ENCODE measurements at places on chromosomes 7 and 10.

DNA sequence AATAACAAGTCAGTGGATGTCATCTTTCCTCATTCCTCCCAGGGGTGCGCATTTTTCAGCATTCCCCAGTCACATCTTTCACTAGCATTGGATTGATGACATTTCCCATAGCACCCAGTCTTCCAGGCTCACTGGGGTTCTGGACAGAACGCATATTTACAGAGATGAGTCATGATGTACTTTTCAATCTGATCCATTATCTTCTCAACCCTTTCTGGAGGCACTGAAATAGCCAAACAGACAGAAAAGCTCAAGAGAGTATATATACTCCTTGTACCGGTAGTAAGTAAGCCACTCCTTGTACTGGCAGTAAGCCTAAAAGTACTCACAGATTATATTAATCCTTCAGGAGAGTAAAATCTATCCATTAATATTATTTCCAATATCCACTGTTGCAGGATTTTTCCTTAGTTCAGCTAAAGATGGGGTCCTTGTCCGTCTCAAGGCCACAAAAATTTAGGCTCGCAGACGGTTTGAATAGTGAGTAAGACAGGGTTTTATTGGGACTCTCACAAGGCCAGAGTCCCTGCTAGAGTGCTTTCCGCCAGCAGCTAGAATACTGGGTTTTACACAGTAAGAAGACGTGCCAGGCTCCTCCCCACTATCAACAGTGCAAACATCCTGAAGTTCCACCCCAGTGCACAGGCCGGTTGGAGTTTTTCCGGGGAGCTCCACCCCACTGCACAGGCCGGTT is 60.8 kb downstream of the MDH2 start:
- no peak for DNase-seq

DNA sequence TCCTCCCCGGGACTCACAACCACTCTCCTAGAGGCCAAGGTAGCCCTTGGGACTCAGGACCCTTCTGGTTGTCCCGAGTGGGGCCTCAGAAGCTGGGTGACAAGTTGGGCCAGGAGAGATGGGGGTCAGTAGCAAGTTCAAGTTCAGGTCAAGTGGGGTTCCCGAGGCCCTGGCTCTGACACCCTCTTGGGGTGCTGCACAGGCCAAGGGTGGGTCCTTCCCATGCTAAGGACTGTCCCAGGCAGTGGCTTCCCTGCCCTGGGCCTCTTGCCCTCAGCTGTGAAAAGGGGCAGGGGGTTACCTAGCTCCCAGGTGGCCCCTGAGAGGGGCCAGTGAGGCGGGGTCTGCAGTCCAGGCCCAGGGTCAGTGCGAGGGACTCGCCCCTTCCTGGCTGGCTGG is 115.4 kb upstream of the TNRC18 start:
- DNase-seq: no peak

DNA sequence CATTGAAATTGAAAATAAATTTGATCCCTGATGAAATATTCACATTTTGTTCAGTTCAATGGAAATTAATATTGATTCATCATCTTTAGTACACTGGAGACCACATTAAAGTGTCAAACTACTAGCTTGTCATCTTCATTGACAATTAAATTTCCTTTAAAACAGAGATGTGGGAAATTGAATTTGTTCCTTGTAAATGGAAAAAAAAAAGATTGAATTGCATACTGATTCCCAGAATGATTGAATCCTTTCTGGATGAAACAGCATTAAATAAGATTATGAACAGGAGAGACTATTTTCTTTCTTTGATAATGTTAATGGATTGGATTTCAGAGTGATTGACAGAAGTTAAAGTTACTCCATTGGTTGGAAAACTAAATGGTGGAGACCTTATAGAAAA is 241.3 kb upstream of the CNTNAP2 start:
- DNase-seq: no peak

DNA sequence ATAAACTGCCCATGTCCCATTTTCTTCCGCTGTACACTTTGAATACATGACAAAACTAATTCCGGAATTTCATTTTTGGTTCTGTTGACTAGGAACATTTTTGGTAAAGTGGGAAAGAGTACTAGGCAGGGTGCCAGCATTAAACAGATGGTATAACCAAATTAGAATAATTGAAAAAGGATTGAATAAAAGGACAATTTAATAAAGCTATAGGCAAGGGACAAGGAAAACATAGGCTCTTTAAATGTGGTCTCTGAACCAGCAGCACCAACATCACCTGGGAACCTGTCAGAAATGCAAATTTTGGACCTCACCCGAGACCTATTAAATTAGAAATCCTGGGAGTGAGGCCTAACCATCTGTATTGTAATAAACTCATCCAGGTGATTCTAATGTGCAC is 376.9 kb downstream of the LRRTM3 start:
- no peak for DNase-seq

DNA sequence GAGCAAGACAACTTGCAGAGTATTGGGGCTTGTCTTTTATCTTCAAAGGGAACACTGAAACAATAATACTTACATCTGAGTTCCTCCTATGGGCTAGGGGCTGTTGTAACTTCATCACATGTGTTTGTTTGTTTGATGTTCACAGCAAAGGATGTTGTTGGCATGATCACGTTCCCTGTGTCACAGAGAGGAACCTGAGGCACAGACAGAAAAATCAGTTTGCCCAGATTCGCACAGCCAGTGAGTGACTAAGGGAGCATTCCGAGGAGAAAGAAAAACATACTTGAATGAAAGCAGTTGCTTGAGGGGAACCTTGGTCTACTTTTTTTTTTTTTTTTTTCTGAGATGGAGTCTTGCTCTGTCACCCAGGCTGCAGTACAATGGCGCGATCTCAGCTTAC is 87.2 kb upstream of the PFKP start:
- DNase-seq: no peak

GRCh38 chr10:96703358-96703757 is 17.0 kb downstream of the PIK3AP1 start:
- no peak for DNase-seq

DNA sequence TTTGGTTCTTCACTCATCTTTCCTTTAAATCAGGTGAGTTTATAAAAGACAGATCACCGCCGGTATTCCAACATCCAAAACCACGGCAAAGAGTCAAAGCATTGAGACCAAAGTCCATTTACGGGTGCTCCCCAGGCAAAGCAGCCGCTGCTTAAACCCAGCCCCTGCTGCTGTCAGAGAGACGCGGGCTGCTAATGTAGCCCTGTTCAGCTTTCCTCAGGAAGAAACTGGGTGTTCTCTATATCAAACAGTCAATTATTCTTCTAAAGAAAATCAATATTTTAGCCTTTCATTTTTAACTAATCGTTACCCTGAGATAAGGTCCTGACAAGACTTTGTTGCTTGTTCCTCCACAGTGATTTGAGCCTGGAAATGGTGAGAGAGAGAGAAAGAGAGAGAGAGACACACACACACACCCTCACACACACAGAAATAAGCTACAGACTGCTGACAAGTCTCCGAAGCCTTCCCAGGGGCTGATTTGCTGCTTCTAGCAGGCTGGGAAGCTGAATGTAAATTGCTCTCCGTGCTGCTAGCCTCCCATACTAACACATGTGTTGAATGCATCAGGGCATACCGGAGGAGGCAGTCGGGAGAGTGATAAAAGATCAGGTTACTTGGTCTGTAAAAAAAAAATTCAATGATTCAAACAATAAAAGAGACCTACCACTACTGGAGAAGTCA is 183.0 kb upstream of the ANK3 start:
- no peak for DNase-seq

DNA sequence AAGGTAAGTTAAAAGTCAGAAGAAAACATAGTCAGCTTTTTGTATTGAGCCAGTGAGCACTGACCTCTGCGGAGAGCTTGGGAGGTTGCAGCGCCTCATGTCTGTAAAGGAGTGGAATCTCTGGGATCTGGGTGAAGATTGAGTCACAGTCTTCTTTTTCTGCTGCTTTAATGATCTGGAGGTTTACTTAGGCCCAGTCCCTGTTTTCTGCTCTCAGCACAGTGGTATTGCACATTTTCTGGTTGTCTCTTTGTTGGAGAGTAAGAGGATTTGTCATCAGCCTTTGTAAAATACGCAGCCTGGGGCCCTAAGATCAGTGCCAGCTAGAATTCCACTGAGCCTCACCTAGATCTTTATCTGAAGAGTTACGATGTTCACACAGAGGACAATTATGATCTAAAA is 58.3 kb upstream of the GJD4 start:
- DNase-seq: no peak

- no peak for DNase-seq
These were observed 43.7 kb downstream of the ELFN1 start for GRCh38 chr7:1713502-1714484.

GRCh38 chr7:32905175-32905662 is 13.7 kb upstream of the KBTBD2 start:
- DNase-seq: peak; percentile 40

DNA sequence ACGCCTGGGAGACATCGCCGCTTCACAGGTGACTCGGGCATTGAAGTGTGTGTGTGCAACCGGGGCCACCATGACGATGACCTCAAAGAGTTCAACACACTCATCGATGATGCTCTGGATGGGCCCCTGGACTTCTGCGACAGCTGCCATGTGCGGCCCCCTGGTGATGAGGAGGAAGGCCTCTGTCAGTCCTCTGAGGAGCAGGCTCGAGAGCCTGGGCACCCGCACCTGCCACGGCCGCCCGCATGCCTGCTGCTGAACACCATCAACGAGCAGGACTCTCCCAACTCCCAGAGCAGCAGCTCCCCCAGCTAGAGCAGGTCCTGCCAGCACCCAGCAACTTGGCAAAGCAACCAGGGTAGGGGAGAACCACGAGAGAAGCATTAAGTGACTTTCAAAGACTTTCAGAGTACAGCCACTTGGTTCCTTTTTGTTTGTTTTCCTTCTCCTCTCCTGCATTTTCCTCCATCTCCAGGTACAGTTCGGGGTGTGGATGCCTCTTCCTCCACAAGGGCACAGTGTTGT is 24.1 kb downstream of the CYP17A1 start:
- DNase-seq: no peak

GRCh38 chr7:135177028-135177696 is 6.7 kb upstream of the CYREN start:
- DNase-seq: no peak

All from activated CD8-positive, alpha-beta memory T cell treated with anti-CD3 and anti-CD28 coated beads for 48 hours (primary cell).